Iris pigment epithelial cell (primary cell): ENCODE measurements at places on chromosomes 12 and 14.

- no peak for DNase-seq
Measured at GRCh38 chr12:52423661-52424500, 10.3 kb downstream of the KRT75 start.

DNA sequence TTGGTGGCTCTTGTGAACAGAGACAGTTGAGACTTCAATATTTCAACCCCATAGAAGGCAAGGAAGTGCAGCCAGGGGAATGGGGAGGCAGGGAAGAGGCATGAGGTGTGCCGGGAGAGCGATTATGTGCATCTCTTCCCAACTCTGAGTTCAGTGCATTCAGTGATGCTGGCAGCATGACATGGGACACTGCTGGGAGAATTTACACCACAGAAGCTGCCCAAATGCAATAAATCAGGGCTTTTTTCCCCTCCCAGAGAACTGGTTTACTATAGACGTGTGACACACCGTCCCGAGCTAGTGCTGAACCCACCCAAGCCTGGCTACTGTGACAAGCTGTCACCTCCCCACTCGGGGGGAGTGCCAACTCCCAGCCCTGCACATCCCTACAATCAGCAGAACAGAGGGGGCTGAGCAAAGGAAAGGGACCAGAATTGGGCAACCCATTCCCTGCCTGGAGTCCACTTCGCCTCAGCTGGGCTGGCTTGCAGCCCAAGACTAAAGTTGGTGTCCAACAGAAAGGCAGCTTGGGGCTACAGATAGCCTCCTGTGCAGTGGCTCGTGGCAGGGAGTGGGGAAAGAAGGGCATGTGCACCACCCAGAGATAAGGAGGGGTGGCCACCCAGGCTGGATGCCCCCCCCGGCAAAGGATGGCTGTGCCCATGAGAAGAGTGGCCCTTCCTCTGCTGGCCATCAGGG lies 16.7 kb downstream of the AHSA1 start:
- DNase-seq, result no peak

DNA sequence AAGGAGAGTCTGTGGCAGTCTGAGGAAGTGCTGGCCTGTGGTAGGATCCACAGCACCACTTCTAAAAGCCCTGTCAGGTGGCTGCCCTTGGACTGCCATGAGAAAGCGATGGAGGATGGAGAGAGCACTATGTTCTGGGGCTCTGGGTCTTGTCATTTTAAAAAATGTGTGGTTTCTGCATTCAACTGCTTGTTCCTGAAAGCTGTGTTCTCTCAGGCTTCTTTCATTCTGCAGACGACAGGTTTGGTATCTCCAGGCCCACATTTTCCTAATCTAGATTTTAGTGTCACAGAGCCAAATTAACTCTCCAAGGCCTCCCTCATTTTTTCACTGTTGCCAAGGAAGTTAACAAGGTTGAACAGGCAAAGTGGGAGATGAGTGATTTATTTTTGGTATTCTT lies 10.5 kb downstream of the OVCH1 start:
- DNase-seq, result no peak

DNA sequence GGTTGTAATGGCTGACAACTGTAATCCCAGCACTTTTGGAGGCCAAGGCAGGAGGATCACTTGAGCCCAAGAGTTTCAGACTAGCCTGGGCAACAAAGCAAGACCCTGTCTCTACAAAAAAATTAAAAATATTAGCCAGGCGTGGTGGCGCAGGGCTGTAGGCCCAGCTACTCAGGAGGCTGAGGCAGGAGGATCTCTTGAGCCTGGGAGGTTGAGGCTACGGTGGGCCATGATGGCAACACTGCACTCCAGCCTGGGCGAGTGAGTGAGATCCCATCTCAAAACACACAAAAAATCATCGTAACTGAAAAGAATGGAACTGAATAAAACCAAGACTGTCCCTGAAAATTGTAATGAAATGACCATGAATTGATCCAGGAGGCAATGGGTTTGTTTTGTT lies 6.1 kb downstream of the CAMKK2 start:
- no peak for DNase-seq

DNA sequence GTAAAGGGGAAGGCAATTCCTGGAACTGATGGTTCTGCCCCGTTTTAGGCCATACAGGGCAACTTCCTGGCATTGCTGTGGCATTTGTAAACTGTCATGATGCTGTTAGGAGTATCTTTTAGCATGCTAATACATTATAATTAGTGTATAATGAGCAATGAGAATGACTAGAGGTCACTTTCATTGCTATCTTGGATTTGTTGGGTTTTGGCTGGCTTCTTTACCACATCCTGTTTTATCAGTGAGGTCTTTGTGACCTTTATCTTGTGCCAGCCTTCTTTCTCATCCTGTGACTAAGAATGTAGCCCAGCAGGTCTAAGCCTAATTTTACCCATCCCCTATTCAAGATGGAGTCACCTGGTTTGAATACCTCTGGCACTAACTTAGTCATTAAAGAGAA lies 51.2 kb downstream of the TESPA1 start:
- DNase-seq, result peak; percentile 18

GRCh38 chr12:101407049-101407435 lies 530 bp downstream of the ARL1 start:
- peak; percentile 69 for DNase-seq

DNA sequence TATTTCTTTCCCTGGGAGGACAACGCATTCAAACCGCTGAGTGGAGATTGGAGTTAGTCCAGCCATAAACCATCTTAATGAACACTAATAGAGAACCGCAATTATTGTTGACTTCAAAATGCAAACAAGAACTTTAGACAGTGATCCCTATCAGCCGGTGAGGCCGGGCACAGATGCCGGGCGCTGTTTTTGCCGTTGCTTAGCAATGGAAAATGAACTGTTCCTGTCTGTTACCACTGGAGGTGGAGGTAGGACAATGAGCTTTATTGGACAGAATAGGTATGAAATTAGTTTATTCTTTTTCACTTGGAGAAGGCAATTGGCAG lies 216.8 kb downstream of the TTC8 start:
- DNase-seq, result no peak

DNA sequence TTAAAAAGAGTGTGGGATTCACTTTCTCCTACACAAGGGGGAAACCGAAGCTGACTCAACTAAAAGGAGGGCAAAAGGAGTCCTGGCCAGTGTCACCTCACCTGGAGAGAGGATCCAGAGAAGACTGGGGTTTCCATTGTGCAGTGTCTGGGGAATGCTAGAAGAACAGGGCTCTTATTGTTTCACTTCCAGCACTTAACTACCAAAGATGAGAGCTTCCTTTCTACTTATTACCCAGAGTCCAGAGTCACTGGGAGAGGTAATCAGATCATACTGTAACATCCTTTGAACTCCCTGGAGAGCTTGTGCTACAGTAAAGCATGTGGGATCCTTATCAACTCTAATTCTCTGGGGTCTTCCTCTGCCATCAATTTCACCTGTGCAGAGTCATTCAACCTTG lies 148.4 kb upstream of the BCL2L14 start:
- DNase-seq, result no peak

DNA sequence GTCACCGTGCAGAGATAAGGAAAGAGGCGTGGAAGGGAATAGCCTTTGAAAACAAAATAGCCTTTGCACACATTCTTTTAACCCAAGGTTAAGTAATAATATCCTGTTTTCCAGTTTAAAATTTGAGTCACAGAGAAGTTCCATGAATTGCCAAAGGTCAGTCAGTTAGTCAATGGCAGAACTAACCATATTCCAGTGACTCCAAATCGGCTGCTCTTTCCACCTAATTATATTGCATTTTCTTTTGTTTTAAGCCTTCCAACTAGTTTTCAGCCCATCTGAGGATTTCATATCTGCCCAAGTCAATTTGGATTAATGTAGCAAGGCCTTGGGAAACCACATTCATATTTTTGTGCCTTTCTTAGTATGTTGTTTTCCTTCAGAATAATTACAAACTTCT lies 373.0 kb downstream of the CCDC91 start:
- peak; percentile 31 for DNase-seq

- no peak for DNase-seq
Measured at GRCh38 chr14:51208982-51209381, 31.1 kb upstream of the TMX1 start.

GRCh38 chr14:103488960-103489359 lies 33.7 kb downstream of the CKB start:
- peak; percentile 45 for DNase-seq

DNA sequence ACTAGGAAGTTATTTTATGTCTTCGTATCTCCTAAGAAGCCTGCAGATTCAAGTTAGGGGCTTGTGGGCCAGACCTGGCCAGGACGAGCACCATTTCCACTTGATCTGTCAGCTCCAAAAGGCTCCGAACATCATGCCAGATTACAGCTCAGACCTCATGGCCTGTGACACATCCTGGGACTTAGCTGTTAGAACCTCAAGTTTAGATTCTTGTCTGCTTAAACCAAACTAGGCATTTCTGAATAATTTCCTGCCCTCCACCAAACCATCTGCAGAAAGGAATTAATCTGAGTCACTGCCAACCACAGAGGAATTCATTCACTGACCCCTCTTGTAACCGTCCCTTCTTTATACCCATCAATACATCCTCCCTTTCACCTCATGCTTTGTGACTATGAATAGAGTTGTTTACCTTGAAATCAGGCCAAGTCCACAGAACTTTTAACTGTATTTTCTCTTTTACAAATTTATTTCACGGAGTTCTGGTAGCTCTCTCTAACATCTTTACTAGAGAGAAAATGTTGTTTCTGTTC lies 120.3 kb downstream of the FBXL14 start:
- DNase-seq, result peak; percentile 99

DNA sequence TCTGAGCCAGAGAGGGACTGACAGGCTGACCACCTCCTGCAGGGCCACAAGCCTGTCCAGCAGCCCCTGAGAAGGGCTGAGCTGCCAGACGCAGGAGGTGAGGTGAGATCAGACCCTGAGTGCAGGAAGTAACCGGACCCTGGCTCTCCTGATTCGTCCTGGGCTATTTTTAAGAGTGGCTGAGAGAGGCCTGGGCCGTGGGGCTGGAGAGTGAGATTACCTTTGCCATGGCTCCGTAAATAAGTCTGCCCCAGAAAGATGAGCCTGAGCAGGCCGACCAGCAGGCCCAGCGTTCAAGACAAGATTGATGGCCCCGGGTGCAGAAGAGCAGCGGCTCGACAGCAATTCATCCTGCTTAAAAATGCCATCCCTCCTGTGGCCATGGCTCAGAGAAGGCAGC lies 54.2 kb downstream of the SPTB start:
- DNase-seq, result no peak

DNA sequence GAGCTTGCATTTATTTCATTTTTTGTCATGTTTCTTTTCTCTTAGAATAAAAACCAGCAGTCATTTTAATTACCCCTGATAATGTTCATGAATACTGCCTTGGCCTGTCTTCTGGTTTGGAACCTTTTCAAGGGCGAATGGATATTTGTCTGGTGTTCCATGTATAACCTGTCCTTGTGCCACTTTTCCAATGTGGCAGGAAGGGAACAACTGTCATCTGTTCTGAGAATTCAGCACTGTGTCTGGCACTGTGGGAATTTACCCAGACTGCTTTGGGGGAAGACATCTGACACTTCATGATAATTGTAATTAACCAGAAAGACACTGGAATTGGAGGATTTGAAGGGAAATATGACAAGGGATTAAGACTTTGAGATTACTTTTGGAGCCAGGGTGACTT lies 352.8 kb downstream of the APAF1 start:
- DNase-seq, result no peak

GRCh38 chr14:86625637-86626036 lies 1095.7 kb downstream of the FLRT2 start:
- no peak for DNase-seq

GRCh38 chr12:106684497-106684896 lies 90.0 kb upstream of the RIC8B start:
- no peak for DNase-seq

- DNase-seq, result no peak
Measured at GRCh38 chr12:2854669-2855453, 2.0 kb downstream of the TEX52 start.

DNA sequence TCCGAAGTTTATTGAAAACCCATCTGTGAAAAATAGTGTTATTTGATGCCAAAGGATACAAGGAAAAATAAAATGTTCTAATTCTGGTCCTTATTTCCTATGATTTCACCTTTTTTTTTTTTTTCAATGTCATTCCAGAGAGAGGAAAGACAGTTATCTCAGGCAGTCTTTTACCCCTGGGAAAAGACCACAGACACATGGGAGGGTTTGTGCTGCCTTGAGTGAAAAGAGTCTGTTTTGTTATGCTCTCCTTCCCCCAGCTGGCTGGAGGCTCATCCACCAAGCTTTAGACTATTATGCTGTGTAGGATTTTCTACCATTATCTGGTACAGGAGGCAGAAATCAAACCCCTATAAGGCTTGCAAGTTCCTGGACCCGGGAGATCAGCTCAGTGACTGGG lies 151.8 kb downstream of the CRADD start:
- DNase-seq, result no peak

DNA sequence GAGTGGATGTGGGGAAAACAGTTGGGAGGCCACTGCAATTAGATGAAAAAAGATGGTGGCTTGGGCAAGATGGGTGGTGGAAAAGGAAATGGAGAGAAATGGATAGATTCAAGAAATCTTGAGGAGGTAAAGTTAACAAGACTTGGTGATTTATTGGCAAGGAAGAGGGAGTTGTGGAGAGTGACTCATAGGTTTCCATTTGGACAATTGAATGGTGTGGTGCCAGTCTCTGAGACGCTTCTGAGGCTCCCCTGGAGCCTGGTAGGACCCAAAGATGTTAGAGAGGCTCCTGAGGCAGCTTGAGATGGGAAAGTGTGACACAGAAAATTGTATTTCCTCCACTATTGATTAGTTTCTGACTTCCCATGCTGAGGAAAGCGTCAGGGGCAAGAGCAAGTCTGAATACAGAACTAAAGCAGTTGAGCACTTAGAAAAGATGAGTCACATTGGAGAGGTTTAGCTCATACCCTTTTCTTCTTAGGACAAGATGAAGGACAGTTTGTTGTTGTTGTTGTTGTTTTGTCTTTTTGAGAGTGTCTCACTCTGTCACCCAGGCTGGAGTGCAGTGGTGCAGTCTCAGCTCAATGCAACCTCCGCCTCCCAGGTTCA lies 4.5 kb downstream of the PRPF40B start:
- peak; percentile 43 for DNase-seq

DNA sequence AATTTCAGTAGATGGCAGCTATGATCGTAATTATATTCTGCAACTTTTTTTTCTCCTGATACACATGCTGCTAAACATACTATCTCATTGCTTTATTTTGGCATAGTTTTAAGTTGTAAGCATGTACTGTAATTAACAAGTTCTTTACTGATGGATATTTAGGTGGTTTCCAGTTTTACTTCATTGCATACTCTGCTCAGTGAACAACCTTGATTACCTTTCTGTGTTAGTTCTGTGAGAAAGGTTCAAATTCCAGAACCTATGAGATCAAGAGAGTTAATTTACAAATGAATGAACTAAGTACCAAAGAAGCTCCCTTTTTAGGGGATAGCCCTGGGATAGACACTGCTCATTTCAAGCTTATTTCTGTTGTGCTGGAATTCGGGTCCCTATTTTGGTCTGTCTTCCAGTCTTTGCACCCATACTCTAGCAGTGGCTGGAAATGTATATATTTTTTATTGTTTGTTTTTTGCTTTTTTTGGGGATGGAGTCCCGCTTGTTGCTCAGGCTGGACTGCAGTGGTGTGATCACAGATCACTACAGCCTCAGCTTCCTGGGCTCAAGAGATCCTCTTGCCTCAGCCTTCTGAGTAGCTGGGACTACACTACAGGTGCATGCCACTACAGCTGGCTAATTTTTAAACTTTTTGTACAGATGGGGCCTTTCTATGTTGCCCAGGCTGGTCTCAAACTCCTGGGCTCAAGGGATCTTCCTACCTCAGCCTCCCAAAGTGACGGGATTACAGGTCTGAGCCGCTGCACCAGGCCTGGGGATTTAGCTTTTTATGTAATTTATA lies 10.6 kb downstream of the PAPOLA start:
- DNase-seq, result no peak
